ENCODE measurements at places on chromosomes 12 and 14.

DNA sequence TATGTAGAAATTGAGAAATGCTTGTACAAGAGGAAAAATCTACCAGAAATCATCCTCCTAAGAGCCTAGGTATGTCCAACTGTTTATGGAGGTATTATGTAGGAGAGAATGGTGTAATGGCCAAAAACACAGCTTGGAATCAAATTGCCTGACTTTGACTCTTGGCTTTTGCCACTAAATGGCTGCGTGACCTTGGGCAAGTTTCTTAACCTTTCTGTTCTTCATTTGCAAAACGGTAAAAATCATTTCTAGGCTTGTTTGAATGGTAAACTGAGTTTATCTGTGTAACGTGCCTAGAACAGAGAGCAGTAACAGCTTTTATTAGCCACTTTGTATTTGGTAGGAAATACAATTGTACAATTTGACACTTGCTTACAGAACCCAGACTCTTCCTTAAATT lies 4.9 kb upstream of the GRIP1 start:
- peaks cover 5% of the 10 kb centered on the region for H3K27me3 ChIP-seq
- DNase-seq: no peak
- H3K4me1 ChIP-seq: peaks cover 22% of the 10 kb centered on the region

DNA sequence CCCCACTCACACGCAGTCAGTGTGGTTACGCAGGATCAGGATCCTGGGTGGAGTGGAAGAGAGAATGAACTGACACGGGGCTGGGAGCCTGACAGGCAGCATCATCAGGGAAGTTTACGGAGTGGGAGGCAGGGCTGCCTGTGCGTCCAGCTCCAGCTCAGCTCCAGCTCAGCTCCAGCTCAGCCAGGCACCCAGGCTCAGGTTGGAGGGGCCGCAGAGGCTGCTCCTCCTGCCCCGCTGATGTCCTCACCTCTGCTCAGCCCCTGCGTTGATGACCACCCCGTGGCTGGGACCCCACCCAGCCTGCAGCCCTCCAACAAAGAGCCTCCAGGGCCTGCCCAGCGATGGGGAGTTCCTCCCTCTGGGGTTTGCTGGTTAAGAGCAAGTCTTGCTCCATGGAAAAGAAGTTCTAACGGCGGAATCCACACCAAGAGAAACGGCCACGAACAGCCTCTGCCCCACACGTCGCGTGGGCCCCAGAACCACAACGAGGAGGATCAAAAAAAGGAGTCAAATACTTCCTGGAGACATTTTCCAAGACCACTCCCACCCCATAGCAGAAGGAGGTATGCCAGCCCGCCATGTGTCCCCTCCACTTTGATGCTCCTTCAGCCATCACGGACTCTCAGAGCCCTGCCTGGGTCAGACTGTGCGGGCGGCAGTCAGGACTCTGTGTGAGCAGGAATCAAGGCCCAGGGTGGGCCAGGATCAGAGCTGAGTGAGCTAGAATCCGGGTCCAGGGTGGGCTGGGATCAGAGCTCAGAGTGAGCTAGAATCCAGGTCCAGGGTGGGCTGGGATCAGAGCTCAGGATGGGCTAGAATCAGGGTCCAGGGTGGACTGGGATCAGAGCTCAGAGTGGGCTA lies 17.7 kb upstream of the C14orf180 start:
- H3K36me3 ChIP-seq: no peaks in the 10 kb centered on the region
- H3K27ac ChIP-seq: no peak overlapping the region
- no peak overlapping the region for H3K4me3 ChIP-seq
- peaks cover 27% of the 10 kb centered on the region for H3K4me1 ChIP-seq
- no peak for DNase-seq
- H3K27me3 ChIP-seq: peaks cover 43% of the 10 kb centered on the region

GRCh38 chr14:81946375-81946774 lies 412.7 kb upstream of the SEL1L start:
- DNase-seq: no peak
- H3K27me3 ChIP-seq: no peaks in the 10 kb centered on the region
- H3K36me3 ChIP-seq: no peaks in the 10 kb centered on the region

GRCh38 chr12:47378222-47378582 lies 298.4 kb upstream of the AMIGO2 start:
- peaks cover 24% of the 10 kb centered on the region for H3K4me1 ChIP-seq
- H3K27ac ChIP-seq: peak overlapping the region; percentile 60
- DNase-seq: no peak
- no peaks in the 10 kb centered on the region for H3K36me3 ChIP-seq
- no peaks in the 10 kb centered on the region for H3K27me3 ChIP-seq
- no peak overlapping the region for H3K4me3 ChIP-seq

DNA sequence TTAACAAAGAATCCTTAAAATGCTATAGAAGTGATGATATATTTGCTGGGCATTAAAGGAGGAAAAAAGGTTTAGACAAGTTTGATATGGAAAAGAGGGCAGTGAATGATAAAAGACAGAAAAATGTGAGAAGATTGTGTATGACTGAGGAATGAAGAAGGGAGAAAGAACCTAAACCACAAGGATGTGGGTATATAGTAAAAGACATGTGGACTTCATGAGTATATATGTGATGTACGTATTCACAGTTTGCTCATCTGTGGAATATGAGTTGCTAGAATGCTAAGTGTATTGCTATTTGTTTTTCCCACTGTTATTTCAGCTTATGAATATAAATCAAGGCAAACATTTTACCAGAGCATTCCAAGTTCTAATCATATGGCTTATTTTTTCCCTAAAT lies 2.1 kb upstream of the SLC16A7 start:
- no peak for DNase-seq
- H3K4me1 ChIP-seq: peaks cover 26% of the 10 kb centered on the region
- H3K4me3 ChIP-seq: no peak overlapping the region
- no peaks in the 10 kb centered on the region for H3K36me3 ChIP-seq

GRCh38 chr14:93648440-93649168 lies 139.7 kb downstream of the PRIMA1 start:
- no peak for DNase-seq
- H3K4me1 ChIP-seq: no peaks in the 10 kb centered on the region
- H3K27me3 ChIP-seq: peaks cover 21% of the 10 kb centered on the region
- no peaks in the 10 kb centered on the region for H3K36me3 ChIP-seq

- H3K4me3 ChIP-seq: no peak overlapping the region
- H3K27me3 ChIP-seq: no peaks in the 10 kb centered on the region
- H3K36me3 ChIP-seq: peaks cover 20% of the 10 kb centered on the region
- no peaks in the 10 kb centered on the region for H3K4me1 ChIP-seq
- DNase-seq: no peak
Observed at GRCh38 chr12:111673503-111673902, 12.3 kb downstream of the BRAP start.
